NCI-H2171 (cell line): ENCODE measurements at places on chromosomes 7 and 10.

GRCh38 chr10:108561649-108562048 lies 1361.7 kb downstream of the XPNPEP1 start:
- DNase-seq = no peak

- DNase-seq = peak; percentile 46
These were observed 170.8 kb downstream of the RNF216 start for GRCh38 chr7:5610500-5611186.

GRCh38 chr10:31477584-31477983 lies 158.6 kb downstream of the ZEB1 start:
- no peak for DNase-seq

DNA sequence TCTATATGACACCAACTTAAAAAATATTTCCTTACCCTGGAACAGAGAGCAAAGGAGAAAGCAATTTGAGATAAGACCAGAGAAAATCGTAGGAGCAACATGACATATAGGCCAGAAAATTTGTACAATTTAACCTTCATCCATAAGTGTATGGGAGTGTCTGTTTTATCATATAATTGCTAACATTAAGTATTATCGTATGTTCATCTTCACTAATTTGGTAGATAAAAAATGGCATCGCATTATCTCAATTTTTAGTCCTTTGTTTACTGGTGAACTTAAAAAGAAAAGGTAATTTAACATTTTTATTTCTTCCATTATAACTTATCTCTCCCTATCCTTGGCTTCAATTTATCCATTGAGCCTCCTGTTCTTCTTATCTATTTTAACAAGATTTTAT lies 873.4 kb downstream of the KCNMA1 start:
- no peak for DNase-seq

GRCh38 chr10:32367793-32368453 lies 21.0 kb upstream of the EPC1 start:
- DNase-seq = no peak
